ENCODE measurements at places on chromosomes 7 and 10.

- no peak for DNase-seq
These were observed 76.8 kb upstream of the CARD11 start for GRCh38 chr7:3120513-3120912.

DNA sequence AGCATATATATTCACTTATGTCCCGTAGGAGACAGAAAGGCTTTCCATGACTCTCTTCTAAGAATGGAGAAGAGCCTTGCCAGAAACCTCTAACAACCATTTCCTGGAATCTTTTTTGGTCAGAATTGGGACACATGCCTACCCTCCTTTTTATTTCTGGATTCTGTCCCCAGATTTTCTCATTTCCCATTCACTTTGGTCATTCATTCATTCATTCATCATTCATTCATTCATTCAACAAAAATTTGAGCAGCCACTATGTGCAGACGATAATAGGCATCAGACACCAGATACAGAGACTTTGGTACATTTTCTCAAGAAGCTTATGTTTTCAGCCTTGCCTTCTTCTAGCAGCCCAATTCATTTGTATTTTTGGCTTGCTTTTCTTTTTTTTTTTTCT is 6.0 kb downstream of the ENTPD7 start:
- DNase-seq = no peak

DNA sequence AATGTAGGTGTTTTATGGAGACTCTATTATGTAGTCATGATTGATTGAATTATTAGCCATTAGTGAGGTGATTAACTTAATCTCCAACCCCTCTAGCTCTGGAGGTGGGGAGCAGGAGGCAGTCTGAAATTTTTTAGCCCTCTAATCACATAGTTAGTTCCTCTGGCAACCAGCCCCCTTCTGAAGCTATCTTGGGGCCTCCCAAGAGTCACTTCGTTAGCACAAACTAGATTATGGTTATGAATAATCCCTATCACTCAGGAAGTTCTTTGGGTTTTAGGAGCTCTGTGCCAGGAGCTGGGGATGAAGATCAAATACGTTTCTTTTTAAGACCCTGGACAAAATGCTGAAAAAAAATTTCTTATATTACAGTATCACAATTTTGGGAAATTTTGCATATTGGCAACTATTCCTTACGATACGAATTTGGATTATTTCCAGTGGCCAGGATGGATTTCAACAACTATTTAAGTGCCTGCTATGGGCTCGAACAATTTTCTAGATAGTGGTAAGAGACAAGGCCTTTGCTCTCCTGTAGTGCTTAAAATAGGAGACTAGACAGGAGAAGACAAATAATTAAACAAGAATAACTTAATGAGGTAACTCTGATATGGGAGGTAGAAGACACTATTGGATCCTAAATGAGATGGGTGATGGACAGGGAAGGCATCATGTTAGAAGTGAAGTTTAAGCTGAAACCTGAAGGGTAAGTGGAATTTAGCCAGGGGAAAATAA is 52.9 kb downstream of the BTAF1 start:
- DNase-seq = peak; percentile 30

GRCh38 chr10:126375926-126376554 is 12.2 kb downstream of the ADAM12 start:
- DNase-seq = peak; percentile 34

DNA sequence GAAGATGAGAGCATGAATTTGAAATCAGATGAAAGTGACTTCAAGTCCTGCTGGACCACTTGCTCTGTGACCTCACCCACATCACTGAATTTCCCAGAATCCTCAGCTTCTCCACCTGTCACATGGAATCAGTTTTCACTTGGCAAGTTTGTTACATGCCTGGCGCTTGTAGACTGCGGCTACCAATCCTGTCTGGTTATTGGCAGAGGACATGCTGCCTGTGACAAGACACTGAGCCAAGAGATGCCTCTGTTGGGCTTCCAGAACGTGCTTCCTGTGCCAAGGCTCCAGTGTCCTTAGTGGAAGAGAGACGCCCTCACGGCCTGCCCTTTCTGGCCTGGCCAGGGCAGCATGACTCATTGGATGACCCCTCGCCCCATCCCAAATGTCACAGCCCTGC is 4.4 kb upstream of the MYL10 start:
- DNase-seq = no peak

GRCh38 chr7:134724606-134725005 is 54.8 kb upstream of the CALD1 start:
- DNase-seq = peak; percentile 68

DNA sequence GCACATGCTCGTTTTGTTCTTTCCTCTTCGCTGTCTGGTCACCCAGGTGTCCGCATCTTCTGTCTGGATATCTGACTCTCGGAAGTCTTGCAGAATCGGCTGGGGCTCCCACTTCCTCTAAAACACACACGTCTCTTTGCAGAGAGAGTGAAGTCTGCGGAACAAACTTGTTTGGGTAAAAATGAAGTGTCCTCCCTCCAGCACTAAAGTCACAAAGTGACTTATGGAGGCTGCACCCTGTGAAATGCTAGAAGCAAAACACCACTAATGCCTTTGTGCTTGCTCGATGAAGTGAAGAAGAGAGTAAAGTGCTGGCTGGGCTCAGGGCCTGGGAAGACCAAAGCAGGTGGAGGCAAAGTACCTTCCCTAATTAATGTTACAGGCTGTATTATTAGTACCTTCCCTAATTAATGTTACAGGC is 71.4 kb downstream of the FGFR2 start:
- DNase-seq = no peak

GRCh38 chr10:114095559-114096337 is 52.1 kb downstream of the ADRB1 start:
- no peak for DNase-seq

GRCh38 chr7:37047260-37047659 is 323.0 kb upstream of the AOAH start:
- no peak for DNase-seq

DNA sequence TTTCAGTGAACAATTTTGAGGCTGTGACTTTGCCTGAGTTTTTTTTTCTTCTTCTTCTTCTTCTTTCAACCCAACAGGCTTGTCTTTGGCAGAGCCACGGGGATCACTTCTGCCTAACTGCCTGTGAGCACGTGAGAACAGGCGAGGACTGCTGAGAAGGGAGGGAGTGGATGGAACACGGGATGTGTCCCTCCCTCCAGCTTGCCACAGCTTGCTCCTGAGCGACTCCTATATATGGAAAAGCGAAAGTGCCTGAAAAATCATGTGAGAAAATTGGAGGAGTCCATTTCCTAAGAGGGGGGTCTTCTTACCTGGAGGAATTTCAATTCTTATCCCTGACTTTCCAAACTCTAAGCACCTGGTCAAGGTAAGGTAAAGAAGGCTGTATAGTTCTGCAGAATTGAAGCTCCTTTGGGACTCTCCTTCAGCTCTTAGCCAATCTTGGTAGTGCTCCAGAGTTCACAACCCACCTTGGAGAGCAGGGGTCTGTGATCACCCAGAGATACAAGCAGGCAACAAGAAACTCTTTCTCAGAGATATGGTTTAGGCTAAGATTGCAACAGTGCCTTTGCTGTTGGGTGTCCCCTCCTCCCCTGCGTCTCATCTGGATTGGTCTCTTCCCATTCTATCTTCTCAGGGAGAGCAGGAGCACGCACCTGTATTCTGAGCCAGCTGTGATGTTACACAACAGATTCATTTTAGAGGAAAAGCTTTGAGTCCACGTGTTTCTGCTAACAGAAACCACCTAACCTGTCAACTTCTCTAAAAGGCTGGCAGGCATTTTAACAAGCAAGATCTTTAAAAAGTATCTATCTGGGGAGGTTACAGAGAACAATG is at the start of gene MAT1A:
MAT1A (minus strand) TSS at position 208 of the 837 bp plus-strand sequence. CDS start 235 bp downstream, outside the sequence.
- DNase-seq = no peak

DNA sequence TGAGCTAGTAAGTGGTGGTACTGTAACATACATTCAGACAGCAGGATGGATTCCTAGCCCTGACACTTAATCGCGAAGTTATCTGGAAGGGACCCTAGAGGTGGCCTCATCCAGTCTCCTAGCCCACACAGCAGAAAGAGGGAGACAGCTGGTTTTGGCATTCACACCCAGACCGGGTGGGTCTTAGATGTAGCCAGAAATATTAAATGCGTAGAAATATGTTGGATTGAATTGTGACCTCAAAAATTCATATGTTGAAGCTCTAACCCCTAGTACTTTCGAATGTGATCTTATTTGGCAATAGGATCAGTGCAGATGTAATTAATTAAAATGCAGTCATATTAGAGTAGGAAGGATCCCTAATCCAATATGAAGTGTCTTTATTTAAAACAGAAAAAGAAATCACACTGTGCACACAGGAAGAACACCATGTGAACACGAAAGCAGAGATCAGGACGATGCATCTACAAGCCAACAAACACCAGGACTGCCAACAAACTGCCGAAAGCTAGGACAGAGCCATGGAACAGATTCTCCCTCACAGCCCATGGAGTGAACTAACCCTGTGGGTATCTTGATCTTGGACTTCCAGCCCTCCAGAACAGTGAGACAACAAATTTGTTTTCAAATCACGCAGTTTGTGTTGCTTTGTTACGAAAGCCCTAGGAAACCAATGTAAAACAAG is 2.9 kb upstream of the XPNPEP1 start:
- no peak for DNase-seq

DNA sequence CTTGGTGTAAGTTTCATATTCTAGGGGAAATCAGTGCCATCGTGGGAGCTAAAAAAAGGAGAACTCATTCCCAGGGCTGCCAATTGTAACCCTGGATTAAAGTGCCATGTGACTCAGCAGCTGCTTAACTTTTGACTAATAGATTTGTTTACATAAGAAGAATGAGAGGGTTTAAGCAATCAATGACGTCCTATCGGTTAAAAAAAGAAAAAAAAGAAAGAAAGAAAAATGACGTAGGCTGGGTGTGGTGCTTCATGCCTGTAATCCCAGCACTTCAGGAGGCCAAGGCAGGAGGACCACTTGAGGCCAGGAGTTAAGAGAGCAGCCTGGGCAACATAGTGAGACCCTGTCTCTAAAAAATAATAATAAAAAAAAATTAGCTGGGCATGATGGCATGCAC is 116.2 kb upstream of the AFAP1L2 start:
- DNase-seq = peak; percentile 84

GRCh38 chr10:7015457-7015856 is 395.4 kb downstream of the SFMBT2 start:
- no peak for DNase-seq

DNA sequence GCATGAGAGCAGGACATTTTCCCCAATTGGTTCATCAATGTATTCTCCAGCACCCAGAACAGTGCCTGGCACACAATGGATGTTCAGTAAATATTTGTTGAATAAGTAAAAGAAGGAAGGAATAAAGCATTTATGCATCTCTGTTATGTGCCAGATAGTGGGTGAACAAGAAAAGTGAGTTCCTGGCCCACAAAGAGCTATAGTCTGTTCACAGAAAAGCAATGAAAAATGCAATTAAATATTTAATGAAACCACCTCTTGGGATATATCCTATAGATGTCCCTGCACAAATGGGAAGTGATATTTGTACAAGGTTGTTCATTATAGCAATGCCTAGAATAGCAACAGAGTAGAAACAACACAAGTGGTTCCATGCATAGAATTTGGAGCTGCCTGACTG is 2.1 kb downstream of the ABCA13 start:
- DNase-seq = no peak

GRCh38 chr7:55071411-55072175 is 52.8 kb downstream of the EGFR start:
- DNase-seq = no peak

GRCh38 chr7:108406222-108406890 is 49.9 kb downstream of the NRCAM start:
- DNase-seq = no peak

- peak; percentile 46 for DNase-seq
These were observed 32.1 kb upstream of the GNA12 start for GRCh38 chr7:2876031-2876731.

- DNase-seq = peak; percentile 57
These were observed 262.1 kb downstream of the ATRNL1 start for GRCh38 chr10:115355162-115355760.

DNA sequence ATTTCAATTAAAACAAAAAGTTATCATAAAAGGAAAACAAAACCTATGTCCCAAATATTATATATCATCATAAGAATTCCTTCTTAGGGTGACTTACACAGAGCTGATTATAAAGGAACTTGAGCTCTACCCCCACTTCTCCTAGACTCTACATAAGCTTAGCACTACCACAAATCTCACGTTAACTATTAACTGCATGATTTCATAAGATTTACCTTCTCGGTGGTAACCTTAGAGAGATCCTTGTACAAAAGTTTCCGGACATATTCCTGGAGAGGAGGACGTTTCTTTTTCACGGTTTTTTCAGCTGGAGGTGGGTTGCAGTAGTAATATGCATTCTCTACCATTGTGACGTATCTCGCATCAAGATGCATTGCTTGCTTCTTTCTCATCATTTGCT is 83.7 kb downstream of the UPF2 start:
- DNase-seq = no peak

DNA sequence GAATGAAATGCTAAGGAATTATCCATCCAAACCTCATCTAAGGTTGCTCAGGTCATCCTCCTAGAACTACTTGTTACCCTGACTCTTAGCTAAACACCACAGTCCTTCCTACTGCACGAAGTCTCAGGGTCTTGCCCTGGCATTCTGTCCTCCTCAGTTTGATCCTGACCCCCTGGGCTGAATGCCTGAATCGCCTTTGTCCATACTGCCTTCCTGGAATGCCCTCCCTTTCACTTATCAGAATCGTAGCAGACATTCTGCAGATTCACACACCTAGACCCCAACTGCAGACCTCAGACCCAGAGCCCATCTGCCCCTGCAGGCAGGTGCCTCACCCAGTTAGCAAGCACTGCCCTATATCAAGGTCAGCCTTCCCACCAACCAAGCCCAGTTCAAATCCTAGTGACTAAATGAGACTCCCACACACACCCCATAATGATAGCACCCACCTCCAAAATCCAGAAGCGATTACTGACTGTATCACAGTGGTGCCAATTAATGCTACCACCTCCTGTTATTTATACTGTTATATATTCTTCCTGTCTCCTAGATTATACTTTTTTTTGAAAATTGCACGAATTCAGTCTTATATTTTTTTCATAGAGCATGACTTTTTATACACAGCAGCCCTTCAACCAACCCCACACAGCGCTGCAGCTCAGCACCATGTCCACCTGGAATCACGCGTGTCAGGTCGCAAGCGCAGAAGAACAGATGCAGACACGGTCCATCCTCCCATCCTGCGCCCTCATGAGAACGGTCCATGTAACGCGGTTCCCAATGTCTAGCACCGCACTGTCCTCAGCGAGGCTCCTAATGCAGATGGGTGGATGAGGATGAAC is 3.7 kb downstream of the PARD3 start:
- DNase-seq = no peak

DNA sequence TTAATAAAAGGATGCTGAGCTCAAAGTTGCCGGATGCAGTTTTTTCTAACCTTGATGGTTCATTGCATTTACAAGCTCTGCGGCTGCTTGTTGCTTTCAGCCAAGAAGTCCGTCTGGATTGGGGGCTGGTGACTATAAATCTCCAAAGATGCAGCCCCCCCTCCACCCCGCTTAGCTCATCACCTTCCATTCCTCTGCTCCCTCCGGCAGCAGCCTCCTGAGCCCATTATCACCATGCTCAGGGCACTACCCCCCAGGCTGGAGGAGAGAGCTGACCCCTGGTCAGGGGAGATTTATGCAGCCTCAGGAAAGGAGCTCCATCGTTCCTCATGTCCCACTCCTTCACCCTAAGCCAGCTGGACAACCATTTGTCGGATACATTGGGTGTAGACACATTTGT is 55.3 kb upstream of the ZRANB1 start:
- no peak for DNase-seq

GRCh38 chr10:63409465-63410027 is 56.2 kb downstream of the JMJD1C start:
- DNase-seq = peak; percentile 55
